ENCODE measurements at places on chromosomes 13 and 19. TPM values are rescaled to one million over a fixed set of nuclear protein-coding genes. Genes with fewer than 3 reads are reported as not detected.

EPS8L1 gene
- 1.9 TPM for total RNA-seq

PROSER1 gene
- 17.5 TPM for total RNA-seq

CD79A gene
- total RNA-seq, result not detected

MUC16 gene
- 0.03 TPM for total RNA-seq

HS6ST3 gene
- 1.4 TPM for total RNA-seq

MBD3L2 gene
- total RNA-seq, result not detected

CGB5 gene
- not detected for total RNA-seq

ZNF580 gene
- total RNA-seq, result 29.0 TPM

PLIN5 gene
- total RNA-seq, result 25.1 TPM
